Iris pigment epithelial cell (primary cell): ENCODE measurements at places on chromosomes 13 and 19.

- DNase-seq, result peak; percentile 23
Observed at GRCh38 chr13:84352946-84353345, 470.7 kb upstream of the SLITRK1 start.

DNA sequence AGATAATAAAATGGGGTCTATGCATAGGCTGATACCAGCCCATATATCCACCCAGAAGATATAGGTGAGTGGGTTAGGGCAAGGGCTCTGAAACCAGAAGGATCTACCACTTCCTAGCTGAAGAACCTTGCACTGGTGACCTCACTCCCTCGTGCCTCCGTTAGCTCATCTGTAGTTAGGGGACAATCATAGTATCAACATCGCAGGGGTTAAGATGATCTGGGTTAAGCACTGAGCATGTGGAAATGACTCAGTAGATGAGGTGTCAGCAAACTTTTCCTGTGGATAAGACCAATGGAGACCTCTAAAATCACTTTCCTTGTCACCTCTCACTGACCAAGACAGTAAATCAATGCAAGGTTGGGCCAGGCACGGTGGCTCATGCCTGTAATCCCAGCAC is 30.5 kb downstream of the TNFSF14 start:
- DNase-seq, result peak; percentile 32

DNA sequence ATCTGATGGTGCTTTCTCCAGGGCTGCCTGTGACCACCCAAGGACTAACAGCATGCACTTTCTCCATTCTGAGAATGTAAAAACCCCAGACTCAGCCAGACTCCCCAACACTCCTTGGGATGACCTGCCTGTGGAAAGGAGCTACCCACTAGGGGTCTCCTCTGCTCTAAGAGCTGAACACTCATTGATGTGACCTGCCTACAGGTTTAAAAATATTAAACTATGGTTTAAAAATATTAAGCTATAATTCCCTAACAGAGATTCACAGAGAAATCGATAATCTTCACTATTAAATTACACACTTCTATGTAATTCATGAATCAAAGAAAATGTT is 696.2 kb upstream of the SLITRK5 start:
- DNase-seq, result no peak

GRCh38 chr13:31060655-31061054 is 101.0 kb downstream of the HSPH1 start:
- no peak for DNase-seq

GRCh38 chr13:64709079-64709478 is 2521.1 kb downstream of the PCDH9 start:
- DNase-seq, result peak; percentile 18

DNA sequence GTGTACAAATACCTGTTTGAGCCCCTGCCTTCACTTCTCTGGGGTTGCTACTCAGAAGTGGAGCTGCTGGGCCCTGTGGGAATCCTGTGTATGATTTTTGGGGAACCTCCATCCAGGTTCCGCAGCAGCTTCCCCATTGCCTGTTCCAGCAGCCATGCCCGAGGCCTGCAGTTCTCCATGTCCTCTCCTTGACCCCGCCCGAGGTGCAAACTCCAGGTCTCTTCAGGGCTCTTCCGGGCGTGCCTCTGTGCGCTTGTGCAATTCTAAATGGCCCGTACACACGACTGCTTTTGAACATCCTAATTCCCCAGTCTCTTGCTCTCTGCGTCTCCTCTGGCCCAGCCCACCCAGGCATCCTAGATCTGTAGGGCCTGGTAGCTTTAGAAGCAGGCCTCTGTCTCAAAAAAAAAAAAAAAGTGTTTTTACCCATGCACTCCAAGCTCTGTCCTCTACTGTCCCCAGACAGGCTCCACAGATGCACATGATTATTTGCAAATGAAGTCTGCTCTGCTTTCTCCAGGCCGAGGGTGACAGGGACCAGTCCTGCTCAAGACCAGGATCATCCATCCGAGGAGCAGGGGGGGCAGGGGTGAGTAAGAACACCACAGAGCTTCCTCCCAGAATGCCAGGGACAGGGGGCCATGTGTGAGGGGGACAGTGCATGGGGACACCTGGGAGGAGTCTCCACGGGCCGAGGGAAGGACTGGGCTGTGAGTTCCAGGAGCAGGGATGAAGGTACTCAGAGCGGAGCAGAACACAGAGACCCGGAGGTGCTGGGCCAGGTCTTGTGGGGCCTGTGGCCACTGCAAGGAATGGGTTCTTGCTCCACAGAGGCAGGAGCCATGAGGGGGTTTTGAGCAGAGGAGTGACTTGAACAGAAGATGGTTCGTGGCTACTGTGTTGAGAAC is 51.7 kb downstream of the SLC7A9 start:
- no peak for DNase-seq

DNA sequence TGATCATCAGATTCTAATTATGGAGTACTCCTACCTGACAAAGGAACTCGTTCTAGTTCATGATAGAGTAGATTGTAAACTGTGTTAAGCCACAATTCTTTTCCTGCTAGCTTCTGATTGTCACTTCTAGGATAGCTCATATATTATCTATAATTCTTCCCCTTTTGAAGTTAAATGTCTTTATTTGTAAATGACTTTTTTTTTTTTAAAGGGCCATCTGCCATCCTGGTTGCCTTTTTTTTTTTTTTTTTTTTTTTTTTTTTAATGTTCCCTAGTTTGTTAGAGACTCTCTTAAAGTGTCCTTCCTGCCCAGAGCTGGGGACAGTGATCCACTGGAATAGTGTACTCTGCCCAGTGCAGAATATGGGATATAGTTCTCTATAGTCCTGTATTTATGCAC is 4.3 kb downstream of the CHAMP1 start:
- no peak for DNase-seq

GRCh38 chr19:44744871-44745332 is 3.6 kb upstream of the BCL3 start:
- DNase-seq, result peak; percentile 39

- DNase-seq, result no peak
Observed at GRCh38 chr19:30541575-30541974, 169.4 kb downstream of the ZNF536 start.

DNA sequence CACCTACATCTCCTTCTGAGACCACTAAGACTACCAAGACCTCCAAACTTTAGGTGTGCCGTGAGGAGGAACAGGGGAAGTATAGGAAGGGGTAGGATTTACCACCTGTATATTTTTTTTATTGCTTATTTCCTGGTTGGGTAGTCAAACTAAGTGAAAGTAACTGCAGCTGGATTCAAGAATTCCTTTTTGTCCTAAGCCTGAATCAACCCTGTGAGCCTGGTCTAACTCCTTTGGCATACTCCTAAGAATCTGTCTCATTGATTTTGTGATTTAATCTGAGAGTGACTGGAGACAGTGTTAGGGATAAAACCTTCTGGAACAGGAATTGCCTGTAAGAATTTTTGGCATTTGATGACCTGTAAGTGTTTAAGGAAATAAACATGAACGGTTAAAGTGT is 523.5 kb upstream of the MIR17HG start:
- DNase-seq, result no peak

DNA sequence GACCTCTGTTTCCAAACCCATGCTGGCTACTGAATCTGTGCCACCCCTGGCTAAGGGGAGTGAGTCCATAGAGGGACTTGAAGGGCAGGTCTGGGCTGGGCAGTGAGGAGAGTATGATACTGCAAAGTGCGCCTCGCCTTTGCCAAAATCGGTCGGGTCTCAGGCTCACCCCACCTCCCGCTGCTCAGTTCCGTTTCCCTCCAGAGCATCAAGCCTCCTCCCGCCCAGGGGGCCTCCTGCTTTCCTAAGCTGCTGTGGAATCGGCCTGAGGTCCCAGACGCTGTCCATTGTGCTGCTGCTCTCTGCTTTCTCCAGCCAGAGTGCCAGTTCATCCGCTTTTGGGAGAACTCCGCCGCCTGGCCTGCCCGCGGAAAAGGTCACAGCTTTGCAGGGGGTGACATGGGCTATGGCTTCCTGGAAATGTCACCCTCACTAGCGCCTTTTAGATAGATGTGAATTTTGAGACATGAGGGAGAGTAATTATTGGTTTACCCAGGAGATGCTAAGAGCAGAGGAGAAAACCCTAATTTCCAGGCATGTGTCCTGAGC is 1418.4 kb downstream of the UQCRFS1 start:
- peak; percentile 49 for DNase-seq

DNA sequence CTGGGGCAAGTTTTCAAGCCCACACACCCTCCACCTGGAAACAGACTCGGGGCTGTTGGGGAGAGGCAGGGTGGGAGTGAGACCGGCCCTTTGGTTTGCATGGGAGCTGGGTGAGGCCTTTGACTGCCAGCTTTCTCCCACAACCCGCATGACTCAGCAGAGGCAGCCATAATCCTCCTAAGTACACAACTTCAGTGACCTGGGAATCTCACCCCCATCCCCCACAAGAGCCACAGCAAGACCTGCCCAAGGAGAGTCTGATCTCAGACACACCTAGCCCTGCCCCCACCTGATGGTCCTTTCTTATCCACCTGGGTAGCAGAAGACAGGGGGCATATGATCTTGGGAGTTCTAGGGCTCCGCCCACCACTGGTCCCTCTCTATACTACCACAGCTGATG is 1615.4 kb downstream of the EFNB2 start:
- DNase-seq, result no peak

GRCh38 chr13:79403113-79403512 is 2.9 kb downstream of the RBM26 start:
- no peak for DNase-seq

DNA sequence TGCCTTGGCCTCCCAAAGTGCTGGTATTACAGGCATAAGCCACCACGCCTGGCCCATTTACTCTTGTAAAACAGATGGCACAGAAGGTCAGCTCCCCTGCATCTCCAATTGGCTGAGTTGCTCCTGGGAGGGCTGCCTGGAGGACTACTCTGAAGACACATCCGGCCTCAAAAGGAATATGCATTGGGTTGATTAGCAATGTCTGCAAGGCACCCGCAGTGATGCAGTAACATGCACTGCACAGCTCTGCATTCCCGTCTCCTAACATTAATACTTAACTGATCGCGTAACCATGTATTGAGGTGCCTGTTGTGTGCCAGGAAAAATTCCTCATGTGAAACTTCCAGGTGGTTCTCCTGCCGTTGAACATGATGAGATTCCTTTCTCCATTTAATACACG is 5.0 kb downstream of the ELAVL3 start:
- no peak for DNase-seq

DNA sequence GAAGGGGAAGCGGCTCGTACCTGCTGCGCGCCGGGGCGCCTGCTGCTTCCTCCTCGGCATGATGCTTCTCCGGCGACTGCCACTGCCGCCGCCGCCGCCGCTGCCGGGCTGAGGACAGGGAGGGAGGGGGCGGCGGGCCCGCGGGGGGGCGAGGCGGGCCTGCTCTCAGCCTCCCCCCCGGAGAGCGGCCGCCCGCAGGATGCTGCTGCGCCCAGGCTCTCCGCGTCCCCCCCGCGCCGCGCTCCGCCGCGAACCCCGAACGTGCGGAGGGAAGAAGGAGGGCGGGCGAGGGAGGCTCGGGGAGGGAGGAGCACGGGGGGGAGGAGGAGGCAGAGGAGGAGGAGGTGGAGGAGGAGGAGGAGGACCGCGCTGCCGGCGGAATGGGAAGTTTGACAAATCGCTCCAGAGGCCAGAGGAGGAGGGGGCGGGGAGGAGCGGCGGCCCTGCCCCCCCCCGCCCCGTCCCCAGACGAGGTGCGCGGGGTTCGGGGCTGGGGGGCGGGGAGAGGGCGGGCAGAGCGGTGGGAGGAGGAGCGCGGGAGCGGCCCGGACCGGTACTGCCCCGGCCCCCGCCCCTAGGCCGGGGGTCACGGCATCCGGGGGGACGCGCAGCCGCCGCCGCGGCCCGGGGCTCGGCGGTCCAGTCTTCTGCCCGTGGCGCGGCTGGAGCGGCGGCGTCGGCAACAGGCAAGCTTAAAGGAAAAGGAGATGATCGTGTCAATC is at the start of gene TSHZ3:
TSS of gene TSHZ3 (minus strand) at position 277 of the 722 bp plus-strand sequence. CDS start at position 60, 217 bp downstream.
- DNase-seq, result peak; percentile 86

GRCh38 chr13:24541127-24541475 is 28.5 kb upstream of the PARP4 start:
- no peak for DNase-seq

- DNase-seq, result no peak
Observed at GRCh38 chr13:26864576-26864975, 104.0 kb upstream of the GPR12 start.

DNA sequence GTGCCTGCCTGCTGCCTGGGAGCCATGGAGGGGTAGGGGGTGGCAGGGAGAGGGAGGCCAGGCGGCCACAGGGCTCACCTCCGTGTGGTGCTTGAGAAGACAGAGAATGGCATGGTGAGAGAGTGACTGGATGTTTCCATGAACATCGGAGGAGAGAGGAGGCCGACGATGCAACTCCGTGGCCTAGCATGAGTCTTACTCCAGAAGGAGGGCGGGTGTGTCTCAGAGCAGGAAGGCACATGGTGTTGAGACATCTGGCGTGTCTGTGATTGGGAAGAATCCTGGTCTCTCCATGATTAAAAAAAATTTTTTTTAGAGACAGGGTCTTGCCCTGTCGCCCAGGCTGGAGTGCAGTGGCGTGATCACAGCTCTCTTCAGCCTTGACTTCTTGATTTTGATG is 5.1 kb downstream of the IRGC start:
- no peak for DNase-seq

- DNase-seq, result peak; percentile 35
Observed at GRCh38 chr13:113785051-113786010, 26.3 kb downstream of the TMEM255B start.

- DNase-seq, result no peak
Observed at GRCh38 chr19:46603195-46603637, 2.1 kb downstream of the CALM3 start.

- no peak for DNase-seq
Observed at GRCh38 chr19:33574824-33575223, 46.9 kb upstream of the CHST8 start.

GRCh38 chr13:28268800-28269223 is 130.5 kb downstream of the PAN3 start:
- no peak for DNase-seq

- DNase-seq, result peak; percentile 39
Observed at GRCh38 chr13:94674609-94675348, 37.6 kb downstream of the SOX21 start.
